ENCODE measurements at places on chromosomes 7 and 10.

- DNase-seq: no peak
These were observed 43.5 kb upstream of the ZMIZ1 start for GRCh38 chr10:79025199-79025832.

DNA sequence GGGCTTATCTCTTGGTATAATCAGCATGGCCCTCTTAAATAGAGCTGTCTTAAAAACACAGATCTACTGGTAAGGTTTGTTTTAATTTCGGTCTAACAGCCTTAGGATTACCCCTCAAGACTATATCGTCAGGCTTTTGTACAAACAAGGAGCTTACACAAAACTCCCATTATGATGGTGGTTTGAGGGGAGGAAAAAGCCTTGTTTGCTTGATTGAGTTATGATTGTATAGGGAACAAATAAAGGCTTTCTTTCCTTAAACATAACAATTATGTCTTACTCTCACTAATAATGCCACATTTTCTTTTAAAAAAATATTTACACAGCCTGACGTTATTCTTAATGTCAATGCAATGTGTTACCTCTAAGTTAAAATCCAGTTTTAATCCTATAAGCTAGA is 188.8 kb upstream of the TCF7L2 start:
- DNase-seq: no peak

DNA sequence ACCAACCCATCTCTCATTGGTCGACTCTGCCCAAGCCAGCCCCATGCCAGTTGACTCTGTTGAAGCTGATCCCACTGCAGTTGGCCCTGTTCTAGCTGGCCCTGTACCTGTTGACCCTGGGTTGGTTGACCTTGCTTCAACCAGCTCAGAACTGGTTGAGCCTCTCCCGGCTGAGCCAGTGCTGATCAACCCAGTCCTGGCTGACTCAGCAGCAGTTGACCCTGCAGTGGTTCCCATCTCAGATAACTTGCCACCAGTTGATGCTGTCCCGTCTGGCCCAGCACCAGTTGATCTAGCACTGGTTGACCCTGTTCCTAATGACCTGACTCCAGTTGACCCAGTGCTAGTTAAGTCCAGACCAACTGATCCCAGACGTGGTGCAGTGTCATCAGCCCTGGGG is 7.4 kb downstream of the PPRC1 start:
- no peak for DNase-seq

DNA sequence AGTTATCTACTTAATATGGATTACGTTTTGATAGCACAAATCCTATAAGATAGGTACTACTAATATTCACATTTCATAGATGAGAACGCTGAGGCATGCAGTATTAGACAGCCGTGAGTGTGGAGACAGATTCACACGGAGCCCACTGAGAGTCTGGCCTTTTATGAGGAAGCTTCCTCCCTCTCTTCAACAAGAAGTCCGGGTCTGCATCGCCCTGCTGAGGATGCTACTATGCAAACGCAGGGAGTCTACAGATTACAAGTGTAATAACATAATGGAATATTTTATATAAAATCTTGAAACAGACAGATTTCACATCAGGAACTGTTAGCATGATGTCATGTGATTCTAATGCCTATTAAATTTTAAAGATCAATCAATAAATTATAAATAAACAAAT is 255.9 kb upstream of the GLI3 start:
- no peak for DNase-seq

- no peak for DNase-seq
These were observed 675.4 kb upstream of the FOXK1 start for GRCh38 chr7:4006687-4007086.

DNA sequence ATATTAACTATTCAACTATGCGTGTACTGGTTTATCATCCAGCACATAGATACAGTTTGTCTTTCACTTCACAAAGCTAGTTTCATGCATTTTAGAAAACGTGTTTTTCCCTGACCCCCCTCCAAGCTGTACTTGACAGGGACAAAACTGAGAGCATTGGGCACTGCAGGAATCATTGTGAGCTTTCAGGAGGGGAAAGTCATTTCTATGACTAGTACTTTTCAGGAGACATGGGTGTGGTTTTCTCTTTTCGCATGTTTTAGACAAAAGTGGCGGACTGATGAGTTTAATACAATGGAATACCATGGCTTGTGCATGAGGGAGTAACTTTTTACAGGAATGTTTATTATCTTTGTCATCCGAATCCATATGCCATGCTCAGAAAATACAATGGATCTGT is 42.7 kb downstream of the NRG3 start:
- DNase-seq: no peak

GRCh38 chr10:14271621-14272020 is 59.1 kb downstream of the FRMD4A start:
- no peak for DNase-seq

DNA sequence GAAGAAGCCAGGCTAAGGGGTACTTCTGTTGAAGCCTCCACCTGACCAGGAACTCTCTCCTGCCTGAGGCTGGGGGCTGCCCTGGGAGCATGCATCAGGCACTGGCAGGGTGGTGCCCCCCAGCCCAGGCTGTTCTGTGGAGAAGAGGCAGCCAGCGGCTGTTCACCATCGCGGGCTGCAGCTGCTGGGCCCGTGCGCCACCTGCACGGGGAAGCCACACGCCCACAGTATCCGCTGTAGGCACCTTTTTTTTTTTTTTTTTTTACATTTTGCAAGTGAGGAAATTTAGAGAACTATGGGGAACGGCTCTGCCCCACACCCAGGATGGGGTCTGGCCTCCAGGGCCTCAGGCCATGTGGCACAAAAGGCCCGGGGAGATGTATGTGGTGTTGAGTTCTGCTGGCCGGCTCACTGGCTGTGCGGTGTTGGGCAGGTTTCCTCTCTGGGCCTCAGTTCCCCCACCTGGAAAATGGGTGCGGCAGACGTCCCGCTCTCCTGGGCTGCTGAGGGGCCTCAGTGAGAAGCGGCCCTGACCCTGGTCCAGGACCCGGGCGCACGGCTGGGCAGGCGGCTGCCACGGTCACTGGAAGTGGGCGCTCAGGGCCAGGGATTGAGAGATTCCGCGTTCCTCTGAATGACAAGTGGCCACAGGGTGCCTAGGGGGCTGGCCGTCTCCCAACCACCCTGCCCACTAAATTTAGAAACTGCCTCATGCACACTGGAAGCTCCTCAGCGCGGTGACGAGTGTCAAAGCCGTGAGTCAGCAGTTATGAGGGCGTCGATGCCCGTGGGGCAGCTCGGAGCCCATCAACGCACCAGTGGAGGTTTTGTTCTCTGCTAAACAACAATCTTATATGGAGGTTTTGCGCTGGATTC is 8.8 kb upstream of the INTS1 start:
- peak; percentile 74 for DNase-seq

GRCh38 chr7:94374721-94375566 is 19.8 kb upstream of the COL1A2 start:
- no peak for DNase-seq

DNA sequence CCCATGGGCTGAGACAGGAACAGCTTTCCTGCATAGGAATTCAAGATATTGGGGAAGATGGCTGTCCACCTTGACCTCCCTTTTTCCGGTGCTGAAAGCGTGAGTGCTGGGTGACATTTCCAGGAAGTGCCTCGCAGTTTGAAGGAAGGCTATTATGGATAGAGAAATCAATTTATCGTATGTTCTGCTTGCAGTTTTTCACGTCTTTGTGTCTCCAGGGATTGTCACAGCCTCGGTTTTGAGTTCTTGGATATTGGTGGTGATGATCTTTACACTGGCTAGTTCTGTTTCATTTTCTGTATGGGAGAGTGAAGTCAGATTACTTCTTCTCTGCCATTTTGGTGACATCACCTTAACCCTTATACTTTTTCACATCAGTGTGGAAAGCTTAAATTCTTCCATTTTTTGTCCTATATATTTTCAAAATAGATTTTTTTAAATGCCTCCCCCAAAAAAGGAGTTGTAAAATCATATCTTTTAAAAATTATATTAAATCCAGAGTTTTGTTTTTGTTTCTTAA is 102.5 kb upstream of the APBB1IP start:
- peak; percentile 10 for DNase-seq

DNA sequence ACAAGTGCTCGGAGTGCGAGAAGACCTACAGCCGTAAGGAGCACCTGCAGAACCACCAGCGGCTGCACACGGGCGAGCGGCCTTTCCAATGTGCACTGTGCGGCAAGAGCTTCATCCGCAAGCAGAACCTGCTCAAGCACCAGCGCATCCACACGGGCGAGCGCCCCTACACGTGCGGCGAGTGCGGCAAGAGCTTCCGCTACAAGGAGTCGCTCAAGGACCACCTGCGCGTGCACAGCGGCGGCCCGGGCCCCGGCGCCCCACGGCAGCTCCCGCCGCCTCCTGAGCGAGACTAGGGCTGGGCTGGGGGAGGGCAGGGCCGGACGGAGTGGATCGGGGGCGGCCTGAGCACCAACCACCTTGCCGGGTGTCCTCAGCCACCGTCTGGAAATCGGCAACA is 15.1 kb upstream of the ZNF212 start:
- no peak for DNase-seq

DNA sequence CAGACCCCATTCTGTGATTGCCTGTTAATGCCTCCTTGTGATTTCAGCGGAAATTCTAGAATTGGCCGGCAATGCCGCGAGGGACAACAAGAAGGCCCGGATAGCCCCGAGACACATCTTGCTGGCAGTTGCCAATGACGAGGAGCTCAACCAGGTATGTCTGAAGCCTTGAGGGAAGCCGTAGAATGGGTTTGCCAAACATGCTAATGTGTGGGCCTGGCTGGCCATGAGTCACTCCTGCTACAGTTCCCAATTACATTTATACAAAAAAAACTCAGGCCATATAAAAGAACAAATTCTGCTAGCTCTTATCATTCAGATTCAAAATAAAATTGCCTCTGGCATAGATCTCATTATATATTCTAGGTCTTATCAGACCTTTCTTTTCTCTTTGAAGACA is 37.4 kb downstream of the MACROH2A2 start:
- DNase-seq: no peak

- no peak for DNase-seq
These were observed 1.4 kb downstream of the MTURN start for GRCh38 chr7:30136117-30136731.

DNA sequence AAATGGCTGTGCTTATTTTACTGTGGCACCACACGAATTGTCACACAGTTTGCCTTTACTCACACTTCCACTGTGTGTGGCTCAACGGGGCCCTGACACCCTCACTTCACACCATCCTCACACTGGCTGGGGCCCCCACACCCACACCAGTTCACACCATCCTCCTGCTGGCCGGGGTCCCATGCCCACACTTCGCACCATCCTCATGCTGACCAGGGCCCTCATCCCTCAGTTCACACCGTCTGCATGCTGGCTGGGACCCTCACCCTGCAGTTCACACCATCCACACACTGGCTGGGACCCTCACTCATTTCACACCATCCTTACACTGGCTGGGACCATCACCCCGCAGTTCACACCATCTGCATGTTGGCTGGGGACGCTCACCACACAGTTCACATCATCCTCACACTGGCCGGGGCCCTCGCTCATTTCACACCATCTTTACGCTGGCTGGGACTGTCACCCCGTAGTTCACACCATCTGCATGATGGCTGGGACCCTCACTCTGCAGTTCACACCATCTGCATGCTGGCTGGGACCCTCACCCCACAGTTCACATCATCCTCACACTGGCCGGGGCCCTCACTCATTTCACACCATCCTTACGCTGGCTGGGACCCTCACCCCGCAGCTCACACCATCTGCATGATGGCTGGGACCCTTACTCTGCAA is 36.0 kb downstream of the BRI3 start:
- no peak for DNase-seq

DNA sequence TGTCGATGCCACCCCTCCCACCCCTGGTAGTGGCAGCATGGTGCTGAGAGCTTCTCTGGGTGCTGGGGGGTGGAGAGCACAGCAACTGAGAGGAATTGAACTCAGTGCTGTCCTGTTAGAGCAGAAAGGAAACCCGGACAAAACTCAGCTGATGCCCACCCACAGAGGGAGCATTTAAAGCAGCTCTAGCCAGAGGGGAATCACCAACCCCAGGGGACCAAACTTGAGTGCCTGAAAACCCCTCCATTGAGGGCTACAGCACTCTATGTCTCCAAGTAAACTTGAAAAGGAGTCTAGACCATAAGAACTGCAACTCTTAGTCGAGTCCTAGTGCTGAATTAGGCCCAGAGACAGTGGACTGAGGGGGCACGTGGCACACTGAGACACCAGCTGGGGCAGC is 16.8 kb upstream of the FOXI2 start:
- DNase-seq: no peak

GRCh38 chr10:126595160-126595559 is 75.3 kb downstream of the C10orf90 start:
- DNase-seq: no peak
